Dermis blood vessel endothelial cell (primary cell): ENCODE measurements at places on chromosomes 1 and 21.

GRCh38 chr1:59779949-59780348 lies 34.8 kb upstream of the HOOK1 start:
- peak; percentile 32 for DNase-seq

- no peak for DNase-seq
Observed at GRCh38 chr1:4702932-4703331, 48.5 kb downstream of the AJAP1 start.

DNA sequence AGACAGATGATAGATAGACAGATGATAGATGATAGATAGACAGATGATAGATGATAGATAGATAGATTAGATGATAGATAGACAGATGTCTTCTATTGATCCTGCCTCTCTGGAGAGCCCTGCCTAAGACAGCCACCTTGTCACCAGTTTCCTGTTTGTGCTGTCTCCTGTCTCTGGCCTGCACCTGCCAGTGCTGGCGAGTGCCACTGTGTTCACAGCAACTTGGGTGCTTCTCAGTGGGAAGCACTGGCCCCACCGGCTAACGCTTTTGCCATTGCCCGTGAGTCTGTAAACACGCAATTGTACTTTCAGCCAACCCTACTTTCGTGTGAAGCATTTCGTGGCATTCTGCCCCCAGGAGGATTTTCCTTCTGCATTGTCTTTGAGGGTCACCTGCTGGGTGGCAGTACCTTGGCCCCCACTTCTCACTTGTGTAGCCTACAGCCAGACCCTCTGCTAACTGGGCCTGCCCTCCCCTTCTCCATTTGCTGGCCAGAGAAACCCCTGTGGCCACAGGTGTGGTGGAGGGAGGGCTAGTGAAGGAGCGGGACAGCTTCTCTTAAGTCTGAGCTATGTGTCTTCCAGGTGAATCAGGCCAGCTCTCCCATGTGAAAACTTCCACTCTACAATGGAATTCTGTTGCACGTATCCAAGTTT lies 23.4 kb upstream of the PDE9A start:
- no peak for DNase-seq

GRCh38 chr21:33406493-33406892 lies 3.3 kb downstream of the IFNGR2 start:
- no peak for DNase-seq

GRCh38 chr1:168637350-168637991 lies 61.1 kb downstream of the XCL1 start:
- peak; percentile 69 for DNase-seq

DNA sequence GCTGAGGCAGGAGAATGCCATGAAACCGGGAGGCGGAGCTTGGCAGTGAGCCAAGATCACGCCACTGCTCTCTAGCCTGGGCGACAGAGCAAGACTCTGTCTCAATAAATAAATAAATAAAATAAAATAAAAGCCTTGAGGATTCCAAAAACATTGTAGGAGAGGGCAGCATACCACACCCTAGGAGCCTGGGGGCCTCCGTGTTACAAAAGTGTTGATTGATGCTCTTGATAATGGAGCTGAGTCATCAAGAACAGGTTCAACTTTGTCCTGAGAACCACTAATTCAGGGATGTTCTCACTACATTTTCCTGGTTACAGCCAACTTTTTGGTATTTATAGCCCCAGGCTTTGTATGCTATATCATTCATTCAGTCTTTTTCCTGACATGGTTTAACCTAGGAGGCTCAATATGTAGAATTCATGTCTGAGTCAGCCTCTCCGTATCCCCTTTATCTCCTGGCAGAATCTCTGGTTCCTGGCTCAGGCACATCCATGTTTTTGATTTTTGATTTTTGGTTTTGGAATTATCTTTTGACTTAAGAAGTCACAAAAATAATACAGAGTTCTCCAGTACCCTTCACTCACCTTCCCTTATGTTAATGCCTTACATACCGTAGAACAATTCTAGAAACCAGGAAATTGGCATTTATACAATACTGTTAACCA lies 69.4 kb downstream of the LRRC8D start:
- DNase-seq = peak; percentile 73

GRCh38 chr21:39209334-39209688 lies 26.1 kb upstream of the PSMG1 start:
- DNase-seq = no peak

DNA sequence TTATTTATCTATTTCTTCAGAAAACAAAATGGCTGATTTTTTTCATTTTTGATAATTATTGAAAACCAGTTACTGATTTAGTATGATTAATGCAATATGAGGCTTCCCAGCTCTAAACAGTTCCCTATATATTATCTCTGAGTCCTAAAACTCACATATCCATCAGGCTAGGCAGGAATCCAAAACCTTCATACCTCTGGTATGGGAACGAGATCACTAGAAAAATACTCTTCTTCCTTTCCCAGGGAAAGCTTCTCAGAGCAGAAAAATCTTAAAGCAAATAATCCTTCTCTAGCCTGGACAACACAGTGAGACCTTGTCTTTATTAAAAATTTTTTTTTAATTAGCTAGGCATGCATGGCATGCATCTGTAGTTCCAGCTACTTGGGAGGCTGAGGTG lies 42.5 kb downstream of the KDM5B start:
- no peak for DNase-seq

- no peak for DNase-seq
Observed at GRCh38 chr21:34039678-34040382, 33.5 kb upstream of the MRPS6 start.

DNA sequence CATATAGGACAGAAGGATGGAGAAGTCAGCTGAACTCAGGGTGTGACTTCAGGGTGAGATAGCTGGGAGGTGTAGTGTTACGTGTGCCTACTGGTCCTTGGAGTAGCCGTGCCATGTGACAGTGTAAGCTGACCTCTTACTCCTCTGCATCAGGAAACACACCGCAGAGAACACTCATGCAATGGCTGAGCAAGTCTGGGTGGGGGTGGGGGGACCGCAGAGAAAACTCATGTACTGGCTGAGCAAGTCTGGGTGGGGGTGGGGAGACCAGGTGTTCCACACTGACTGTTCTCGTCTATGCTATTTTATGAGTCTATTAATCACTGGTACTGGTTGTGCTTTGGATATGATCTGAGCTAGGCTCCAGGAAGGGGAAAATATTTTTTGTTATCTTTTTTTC lies 233.1 kb downstream of the PAPPA2 start:
- no peak for DNase-seq

GRCh38 chr1:154749078-154749760 lies 120.9 kb downstream of the KCNN3 start:
- DNase-seq = peak; percentile 60

- DNase-seq = no peak
Observed at GRCh38 chr1:90710579-90711536, 6.2 kb downstream of the BARHL2 start.

- peak; percentile 70 for DNase-seq
Observed at GRCh38 chr1:197924516-197925123, 7.4 kb downstream of the LHX9 start.

DNA sequence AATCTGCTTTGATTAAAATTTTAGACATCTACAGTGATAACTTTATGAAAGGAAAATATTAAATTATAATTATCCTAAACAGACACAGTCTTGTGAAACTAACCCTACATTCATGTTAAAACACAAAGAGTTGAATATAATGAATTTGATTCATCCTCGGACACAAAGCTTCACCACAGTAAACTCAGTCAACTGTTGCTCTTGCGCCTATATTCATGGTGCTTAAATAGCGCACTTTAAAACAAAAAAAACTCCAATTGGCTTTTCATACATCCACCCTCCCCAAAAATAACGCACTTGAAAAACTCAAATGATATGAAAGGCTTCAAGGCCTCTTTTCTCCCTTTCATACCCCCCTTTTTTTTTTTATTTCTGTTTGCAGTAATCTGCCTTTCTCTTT lies 260.3 kb downstream of the FAF1 start:
- DNase-seq = no peak

DNA sequence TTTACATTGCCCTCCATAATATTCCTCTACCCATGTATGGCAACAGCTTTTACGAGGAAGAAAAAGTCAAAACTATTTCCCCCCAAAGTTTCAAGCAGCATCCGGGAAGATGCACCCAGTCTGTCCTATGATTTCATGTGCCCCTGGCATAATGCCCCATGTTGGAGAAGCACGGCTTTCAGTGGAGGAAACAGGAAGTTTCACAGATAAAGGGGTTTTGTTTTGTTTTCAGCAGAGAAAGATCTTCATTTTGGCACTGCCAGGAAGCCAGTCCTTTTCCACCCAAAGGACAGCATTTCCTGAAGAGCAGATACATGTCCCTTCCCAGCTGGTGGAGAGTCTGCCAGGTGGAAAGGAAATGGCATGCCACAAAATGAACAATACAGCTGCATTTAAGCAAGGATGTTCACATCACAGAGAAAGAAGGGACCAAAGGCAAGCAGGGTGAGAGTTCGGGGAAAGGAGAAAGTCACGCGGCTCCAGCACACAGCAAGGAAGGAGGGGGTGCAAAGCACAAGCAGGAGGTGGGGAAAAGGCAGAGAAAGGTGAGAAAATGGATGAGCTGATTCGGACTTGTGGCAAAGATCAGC lies 95.3 kb upstream of the HIVEP3 start:
- DNase-seq = peak; percentile 8

- peak; percentile 22 for DNase-seq
Observed at GRCh38 chr1:109823543-109824348, 60.0 kb upstream of the EPS8L3 start.

GRCh38 chr21:14589855-14590563 lies 43.9 kb upstream of the SAMSN1 start:
- DNase-seq = no peak

DNA sequence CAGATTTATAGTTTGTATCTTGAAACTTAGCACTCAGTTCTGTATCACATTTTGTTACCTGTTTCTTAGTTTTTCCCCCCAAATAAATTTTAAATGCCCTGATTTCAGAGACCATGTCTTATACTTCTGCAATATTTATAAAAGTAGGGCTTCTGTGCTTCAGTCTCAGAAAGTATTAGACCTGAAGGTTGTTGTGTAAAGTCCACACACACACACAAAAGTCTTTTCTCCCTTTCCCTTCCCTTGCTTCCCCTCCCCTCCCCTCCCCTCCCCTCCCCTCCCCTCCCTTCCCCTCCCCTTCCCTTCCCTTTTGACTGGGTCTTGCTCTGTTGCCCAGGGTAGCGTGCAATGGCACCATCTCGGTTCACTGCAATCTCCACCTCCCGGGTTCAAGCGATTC lies 41.0 kb upstream of the KCNK1 start:
- DNase-seq = no peak

- DNase-seq = no peak
Observed at GRCh38 chr1:22331618-22332423, 119.8 kb upstream of the ZBTB40 start.

DNA sequence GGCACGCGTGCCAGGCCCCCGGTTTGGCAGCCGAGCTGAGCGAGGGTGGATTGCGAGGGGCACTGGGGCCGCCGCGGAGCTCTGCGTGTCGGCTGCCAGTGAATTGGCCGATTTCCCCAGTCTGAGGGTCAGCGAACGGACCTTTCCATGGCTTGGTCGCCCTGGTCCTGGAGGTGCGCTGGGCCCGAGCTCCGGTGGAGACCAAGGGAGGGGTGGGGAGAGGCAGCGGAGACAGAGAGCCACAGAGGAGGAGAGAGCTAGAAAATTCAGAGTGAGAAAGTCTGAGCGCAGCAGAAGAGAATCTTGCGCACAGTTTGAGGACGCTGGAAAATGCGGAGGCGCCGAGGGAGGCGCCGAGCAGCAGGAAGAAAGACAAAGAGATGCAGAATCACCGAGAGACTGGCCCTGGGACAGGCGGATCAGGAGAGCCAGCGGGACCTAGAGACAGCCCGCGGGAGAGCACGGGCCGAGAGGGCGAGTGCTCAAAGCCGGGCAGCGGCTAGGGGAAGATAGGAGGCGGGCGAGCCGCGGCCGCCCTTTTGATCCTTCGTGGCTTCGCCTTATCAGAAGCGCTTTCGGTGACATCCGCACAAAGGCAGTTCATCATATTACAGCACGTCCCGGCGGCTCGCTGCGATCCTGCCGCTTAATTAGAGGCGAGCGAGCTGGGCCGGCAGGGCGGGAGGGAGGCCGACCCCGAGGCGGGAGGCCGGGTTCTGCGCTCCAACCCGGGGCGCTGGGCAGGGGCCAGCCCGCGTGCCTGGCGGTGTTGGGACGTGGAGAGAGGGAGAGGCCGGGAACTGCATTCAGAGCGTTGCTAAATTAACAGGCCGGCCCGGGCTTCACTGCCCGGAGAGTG lies 12.7 kb downstream of the PAX7 start:
- peak; percentile 5 for DNase-seq
